ENCODE measurements at places on chromosomes 3 and 15.
A peak's percentile ranks its signal among the peaks of the same experiment; 100 is the strongest.

DNA sequence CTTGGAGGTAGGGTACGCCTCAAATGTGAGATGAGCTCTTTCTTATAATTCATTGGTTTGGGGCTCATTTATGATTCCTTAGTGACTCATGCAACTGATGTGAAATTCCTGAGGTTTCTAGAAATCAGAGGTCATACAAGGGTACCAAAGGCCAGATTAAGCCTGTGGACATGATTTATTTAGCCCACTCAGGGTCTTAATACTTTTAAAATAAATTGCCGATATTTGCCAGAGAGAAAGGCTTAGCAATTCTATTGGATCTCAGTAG is 289.0 kb downstream of the NEK10 start:
- no peak for DNase-seq

DNA sequence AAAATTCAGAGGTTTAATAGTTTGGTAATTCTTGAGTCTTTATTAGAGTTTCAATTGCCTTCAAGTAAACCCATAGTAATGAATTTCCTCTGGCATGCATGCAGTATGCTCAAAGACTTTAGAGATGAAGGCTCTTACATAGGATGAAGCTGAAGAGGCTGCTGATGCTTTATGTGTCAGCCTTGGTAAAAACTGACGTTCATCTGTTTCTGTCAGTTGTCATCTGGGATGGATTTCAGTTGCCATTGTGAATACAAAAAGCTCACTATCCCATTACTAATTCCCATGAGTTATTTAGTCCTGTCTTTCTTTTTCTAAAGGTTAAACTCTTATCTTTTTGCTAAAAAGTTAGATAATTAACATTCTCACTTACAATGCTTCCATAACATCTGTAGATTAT is 136.9 kb upstream of the GBE1 start:
- DNase-seq: no peak

GRCh38 chr15:68177742-68178141 is 27.4 kb downstream of the CALML4 start:
- no peak for DNase-seq

GRCh38 chr15:36401586-36401966 is 177.8 kb upstream of the CDIN1 start:
- DNase-seq: no peak

DNA sequence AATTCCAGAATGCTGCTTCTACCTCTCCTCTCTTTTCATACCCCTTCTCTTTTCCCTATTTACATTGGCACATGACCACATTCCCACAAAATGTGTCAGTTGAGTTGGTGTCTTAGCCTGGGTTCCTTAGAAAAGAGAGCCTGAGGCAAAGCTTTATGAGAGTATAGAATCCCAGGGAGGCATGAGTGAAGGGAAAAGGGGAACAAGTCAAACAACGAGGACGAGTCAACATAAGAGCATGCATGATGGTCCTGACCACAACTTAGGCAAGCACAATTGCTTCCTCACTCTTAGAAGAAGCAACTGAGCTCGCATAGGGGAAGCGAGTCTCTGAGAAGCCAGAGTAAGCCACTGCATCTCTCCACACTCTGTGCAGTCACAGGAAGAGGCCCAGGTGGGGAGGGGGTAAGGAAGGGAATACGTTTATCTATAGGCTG is 15.4 kb upstream of the ZNF774 start:
- peak; percentile 81 for DNase-seq

- peak; percentile 85 for DNase-seq
Measured at GRCh38 chr15:90648137-90649070, 68.7 kb upstream of the BLM start.

GRCh38 chr15:36254426-36254825 is 325.0 kb upstream of the CDIN1 start:
- DNase-seq: peak; percentile 52

DNA sequence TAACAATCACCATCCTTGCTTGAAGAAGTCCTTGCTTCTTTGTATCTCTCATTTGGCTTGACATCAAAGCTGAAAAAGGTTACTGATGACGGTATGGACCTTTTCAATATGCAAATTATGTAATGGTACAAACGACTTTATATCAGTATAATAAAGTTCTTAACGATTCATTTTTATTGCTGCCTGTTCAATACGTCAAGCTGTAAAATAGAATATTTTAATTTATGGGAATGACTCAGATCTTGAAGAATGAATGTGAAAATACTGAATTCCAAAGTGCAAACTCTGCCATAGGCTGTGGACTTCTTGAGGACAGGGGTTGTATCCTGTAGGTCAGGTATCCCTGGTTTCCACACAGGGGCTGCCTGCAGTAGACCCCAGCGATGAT is 156.2 kb downstream of the PLCL2 start:
- peak; percentile 34 for DNase-seq

DNA sequence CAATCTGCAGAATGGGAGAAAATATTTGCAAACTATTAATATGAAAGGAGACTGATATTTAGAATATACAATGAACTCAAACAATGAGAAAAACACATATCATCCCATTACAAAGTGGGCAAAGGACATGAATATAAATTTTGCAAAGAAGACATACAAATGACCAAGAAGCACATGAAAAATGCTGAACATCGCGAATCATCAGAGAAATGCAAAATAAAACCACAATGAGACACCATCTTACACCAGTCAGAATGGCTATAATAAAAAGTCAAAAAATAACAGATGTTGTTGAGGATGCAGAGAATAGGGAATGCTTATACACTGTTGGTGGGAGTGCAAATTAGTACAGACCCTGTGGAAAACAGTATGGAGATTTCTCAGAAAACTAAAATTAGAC is 83.6 kb downstream of the RAP2B start:
- peak; percentile 69 for DNase-seq

- no peak for DNase-seq
Measured at GRCh38 chr3:155983834-155984474, 113.5 kb downstream of the GMPS start.

- no peak for DNase-seq
Measured at GRCh38 chr3:44334326-44334725, 4.2 kb upstream of the TCAIM start.

DNA sequence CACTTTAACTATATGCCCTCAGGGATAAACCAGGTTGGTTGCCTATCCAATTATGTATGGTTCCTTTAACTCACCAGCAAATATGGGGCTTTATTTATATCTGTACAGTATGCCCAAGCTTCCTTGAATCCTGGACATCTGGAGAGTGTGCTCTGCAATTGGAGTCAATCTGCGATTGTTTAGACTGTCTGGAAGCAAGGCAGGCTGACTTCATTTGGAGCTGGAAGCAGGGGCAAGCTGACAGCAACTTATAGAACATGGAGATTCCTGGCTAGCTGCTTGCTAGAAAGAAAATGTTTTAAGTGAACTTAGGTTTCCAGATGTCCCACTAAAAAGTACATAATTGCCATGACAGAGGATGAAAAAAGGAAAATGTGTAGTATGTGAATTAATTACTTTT is 63.7 kb upstream of the TPRG1 start:
- peak; percentile 61 for DNase-seq

- no peak for DNase-seq
Measured at GRCh38 chr15:35535365-35535916, 10.5 kb downstream of the DPH6 start.
